ENCODE measurements at places on chromosomes 16 and 17. TPM values are rescaled to one million over a fixed set of nuclear protein-coding genes. Genes with fewer than 3 reads are reported as not detected.

ZNF469 gene
- under 0.01 TPM for polyA plus RNA-seq

ARHGAP44 gene
- 5.9 TPM for polyA plus RNA-seq

NPIPB9 gene
- 0.10 TPM for polyA plus RNA-seq

KRT12 gene
- 9.2 TPM for polyA plus RNA-seq

CD300LB gene
- polyA plus RNA-seq, result not detected

- H3K36me3 ChIP-seq, result no peaks in the 10 kb centered on the region
- H3K27me3 ChIP-seq, result no peaks in the 10 kb centered on the region
- no peak overlapping the region for H3K4me3 ChIP-seq
These were observed 531.9 kb downstream of the GRIN2A start for GRCh38 chr16:9650284-9650683.

GRCh38 chr16:2426941-2427361 is 2.3 kb upstream of the CCNF start:
- H3K27ac ChIP-seq, result no peak overlapping the region
- H3K4me3 ChIP-seq, result no peak overlapping the region
- no peaks in the 10 kb centered on the region for H3K27me3 ChIP-seq

DNA sequence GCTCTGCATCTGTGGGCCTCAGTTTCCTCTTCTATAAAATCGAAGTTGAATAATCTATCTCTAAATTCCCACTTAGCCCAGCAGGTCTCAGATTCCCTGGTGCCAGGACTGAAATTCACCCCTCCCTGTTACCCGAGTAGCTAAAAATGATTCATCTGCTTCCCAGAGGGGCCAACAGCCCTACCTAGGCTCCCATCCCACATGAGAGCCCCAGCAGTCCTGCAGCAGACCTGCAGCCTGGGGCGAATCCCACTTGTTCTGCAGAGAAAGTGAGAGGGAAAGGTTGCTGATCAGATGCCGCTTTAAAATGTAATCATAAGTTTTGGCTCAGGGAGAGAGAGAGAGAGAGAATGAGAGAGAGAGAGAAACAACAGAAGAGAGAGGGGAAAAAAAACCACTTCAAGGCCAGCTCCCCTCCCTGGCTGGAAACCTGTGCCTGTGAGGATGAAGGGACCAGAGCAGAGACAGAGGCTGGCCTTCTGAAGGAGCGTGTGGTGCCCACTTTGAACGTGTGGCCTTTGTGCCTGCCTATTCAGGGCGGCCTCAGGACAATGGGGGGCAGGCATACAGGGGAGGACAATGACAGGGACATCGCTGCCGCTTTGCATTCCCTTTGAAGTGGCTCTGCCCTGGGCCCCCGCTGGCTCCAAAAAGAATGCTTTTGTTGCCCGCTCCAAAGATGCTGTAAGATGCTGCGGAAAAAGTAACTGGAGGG is 85.2 kb upstream of the NKD1 start:
- DNase-seq, result no peak
- H3K27ac ChIP-seq, result no peak overlapping the region
- no peaks in the 10 kb centered on the region for H3K4me1 ChIP-seq
- H3K4me3 ChIP-seq, result no peak overlapping the region
- no peaks in the 10 kb centered on the region for H3K36me3 ChIP-seq

DNA sequence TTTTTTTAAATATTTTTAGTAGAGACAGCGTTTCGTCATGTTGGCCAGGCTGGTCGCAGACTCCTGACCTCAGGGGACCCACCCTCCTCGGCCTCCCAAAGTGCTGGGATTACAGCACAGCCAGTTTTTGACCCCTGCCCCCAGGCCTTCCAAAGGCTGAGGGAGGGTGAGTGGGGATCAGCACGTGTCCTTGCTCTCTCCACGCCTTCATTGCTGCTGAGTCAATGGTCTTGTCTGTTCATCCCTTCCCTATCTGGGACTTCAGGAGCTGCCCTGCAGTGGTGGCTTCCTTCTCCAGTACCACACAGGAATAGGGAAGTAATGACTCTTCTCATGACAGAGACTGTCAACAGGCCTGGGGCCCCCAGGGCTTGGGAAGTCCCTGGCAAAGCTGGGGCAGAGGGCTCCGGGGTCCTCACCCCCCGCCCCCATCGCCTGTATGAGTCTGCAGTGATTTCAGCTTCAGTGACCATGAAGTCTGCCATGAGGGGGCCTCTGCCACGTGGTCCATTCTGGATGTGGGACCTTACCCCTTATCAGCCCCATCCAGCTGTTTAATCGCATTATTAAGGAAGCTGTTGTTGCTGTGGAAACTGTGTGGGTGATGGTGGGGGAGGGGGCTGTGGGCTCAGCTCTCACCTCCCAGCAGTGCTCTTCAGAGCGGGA is 6.1 kb downstream of the ABCC3 start:
- H3K4me3 ChIP-seq, result no peak overlapping the region
- H3K36me3 ChIP-seq, result peaks cover 2% of the 10 kb centered on the region
- no peak overlapping the region for H3K27ac ChIP-seq
- peak; percentile 55 for DNase-seq

GRCh38 chr16:7316281-7316888 is 16.3 kb upstream of the RBFOX1 start:
- H3K36me3 ChIP-seq, result no peaks in the 10 kb centered on the region
- no peak for DNase-seq
- no peaks in the 10 kb centered on the region for H3K27me3 ChIP-seq
- H3K4me1 ChIP-seq, result no peaks in the 10 kb centered on the region
- H3K27ac ChIP-seq, result no peak overlapping the region
- no peak overlapping the region for H3K4me3 ChIP-seq

DNA sequence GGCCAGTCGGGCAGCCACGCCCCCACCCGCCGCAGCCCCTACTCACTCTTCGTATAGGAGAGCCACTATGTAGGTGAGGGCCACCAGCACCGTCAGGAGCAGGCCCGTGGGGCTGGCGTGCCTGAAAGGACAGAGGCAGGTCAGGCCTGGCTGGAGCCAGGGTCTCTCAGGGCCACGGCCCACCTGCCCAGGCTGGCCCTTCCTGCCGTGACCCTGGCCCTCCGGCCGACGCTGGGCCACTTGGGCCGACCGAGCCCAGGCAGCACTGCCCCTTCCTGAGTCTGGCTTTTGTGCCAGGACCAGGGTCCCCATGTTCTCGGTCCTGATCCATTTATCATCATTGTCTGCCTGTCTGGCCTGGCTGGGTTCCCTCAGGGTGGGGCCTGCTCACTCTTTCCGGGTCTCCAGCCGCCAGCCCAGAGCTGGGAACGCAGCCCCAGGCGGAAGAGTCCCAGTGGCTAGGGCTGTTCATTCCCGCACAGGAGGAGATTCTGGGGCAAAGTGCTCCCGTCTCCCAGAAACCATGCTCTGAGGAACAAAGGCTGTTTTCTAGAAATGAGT is 10.1 kb upstream of the RASD1 start:
- H3K36me3 ChIP-seq, result no peaks in the 10 kb centered on the region
- DNase-seq, result peak; percentile 26
- H3K4me3 ChIP-seq, result no peak overlapping the region
- no peak overlapping the region for H3K27ac ChIP-seq

GRCh38 chr17:28324781-28325180 is 5.8 kb downstream of the TMEM97 start:
- no peaks in the 10 kb centered on the region for H3K4me1 ChIP-seq
- H3K36me3 ChIP-seq, result peaks cover 5% of the 10 kb centered on the region
- H3K27me3 ChIP-seq, result no peaks in the 10 kb centered on the region

GRCh38 chr16:23353440-23353839 is 51.3 kb downstream of the SCNN1B start:
- no peak overlapping the region for H3K4me3 ChIP-seq
- H3K27ac ChIP-seq, result no peak overlapping the region
- no peaks in the 10 kb centered on the region for H3K4me1 ChIP-seq
- no peaks in the 10 kb centered on the region for H3K36me3 ChIP-seq
- no peak for DNase-seq
- H3K27me3 ChIP-seq, result no peaks in the 10 kb centered on the region

DNA sequence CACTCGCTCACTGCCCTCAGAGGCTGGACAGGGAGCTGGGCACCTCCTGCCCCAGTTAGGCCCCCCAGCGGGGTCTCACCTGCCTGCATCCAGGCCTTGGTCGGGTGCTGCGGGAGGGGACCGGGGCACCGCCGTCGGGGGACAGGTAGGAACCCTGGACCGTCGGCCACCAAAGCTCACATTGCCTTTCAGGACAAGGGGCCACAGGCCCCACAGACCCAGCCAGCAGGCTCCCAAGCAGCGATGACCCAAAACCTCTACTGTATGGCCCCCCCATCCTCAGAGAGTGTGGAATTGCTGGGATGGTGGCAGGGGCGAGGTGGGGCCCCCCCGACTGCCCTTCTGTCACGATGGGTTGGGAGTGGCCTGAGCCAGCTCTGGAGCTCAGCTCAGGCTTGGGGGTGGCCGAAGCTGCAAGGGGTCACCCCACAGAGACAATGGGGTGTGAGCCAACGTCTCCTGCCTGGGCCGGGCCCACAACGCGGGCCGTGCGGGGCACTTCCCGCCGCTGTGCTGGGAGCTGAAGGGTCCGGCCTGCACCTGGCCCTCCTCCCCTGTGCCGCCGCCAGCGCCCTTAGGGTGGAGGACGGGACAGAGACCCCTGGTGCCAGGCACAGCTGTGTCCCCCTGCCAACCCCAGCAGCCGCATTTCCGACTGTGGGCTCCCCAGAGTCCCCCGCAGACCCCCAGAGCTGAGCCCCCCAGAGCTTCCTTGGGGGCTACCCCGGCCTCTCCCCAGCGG is 498 bp downstream of the IGFALS start:
- peaks cover 45% of the 10 kb centered on the region for H3K36me3 ChIP-seq
- H3K4me1 ChIP-seq, result peaks cover 22% of the 10 kb centered on the region
- no peak overlapping the region for H3K4me3 ChIP-seq
- no peak for DNase-seq

- DNase-seq, result no peak
- no peak overlapping the region for H3K27ac ChIP-seq
- no peak overlapping the region for H3K4me3 ChIP-seq
- no peaks in the 10 kb centered on the region for H3K27me3 ChIP-seq
- H3K4me1 ChIP-seq, result no peaks in the 10 kb centered on the region
These were observed 11.3 kb downstream of the CORO7 start for GRCh38 chr16:4404967-4405696.

DNA sequence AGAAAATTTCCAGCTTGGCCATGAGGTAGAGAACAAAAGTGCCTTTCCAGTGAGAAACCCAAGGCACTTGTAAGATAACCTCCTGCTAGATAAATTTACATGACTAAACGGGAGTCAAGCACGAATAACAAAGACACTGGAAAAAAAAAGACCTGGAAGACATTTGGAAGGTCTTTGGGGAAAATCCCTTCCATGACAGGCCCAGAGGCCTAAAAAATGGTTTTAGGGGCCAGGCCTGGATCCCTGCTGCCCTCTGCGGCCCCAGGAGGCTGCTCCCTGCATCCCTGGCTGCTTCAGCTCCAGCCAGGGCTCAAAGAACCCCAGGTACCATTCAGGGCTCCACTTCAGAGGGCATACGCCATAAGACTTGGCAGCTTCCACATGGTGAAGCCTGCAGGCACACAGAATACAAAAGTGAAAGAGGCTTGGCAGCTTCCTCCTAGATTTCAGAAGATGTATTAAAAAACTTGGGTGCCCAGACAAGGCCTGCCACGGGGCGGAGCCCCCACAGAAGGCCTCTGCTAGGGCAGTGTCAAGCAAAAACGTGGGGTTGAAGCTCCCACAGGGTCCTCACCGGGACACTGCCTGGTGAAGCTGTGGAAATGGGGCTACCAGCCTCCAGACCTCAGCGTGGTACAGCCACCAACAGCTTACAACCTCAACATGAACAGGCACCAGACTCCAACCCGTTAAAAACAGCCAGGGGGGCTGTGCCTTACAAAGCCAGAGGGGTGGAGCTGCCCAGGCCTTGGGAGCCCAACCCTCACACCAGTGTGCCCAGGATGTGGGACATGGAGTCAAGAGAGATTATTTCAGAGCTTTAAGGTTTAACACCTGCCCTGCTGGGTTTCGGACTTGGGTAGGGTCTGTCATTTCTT is 77.1 kb downstream of the SDK2 start:
- no peak overlapping the region for H3K4me3 ChIP-seq
- H3K27ac ChIP-seq, result no peak overlapping the region
- DNase-seq, result no peak
- no peaks in the 10 kb centered on the region for H3K4me1 ChIP-seq
- H3K36me3 ChIP-seq, result no peaks in the 10 kb centered on the region
- H3K27me3 ChIP-seq, result no peaks in the 10 kb centered on the region

GRCh38 chr16:21167360-21167759 is 8.9 kb downstream of the LDAF1 start:
- no peaks in the 10 kb centered on the region for H3K4me1 ChIP-seq
- no peak overlapping the region for H3K27ac ChIP-seq
- H3K4me3 ChIP-seq, result no peak overlapping the region

- H3K4me3 ChIP-seq, result no peak overlapping the region
- H3K27ac ChIP-seq, result no peak overlapping the region
These were observed 1.3 kb upstream of the GJC1 start for GRCh38 chr17:44831371-44831770.

GRCh38 chr17:14337596-14338079 is 36.8 kb downstream of the HS3ST3B1 start:
- no peaks in the 10 kb centered on the region for H3K36me3 ChIP-seq
- no peak for DNase-seq
- H3K4me3 ChIP-seq, result no peak overlapping the region
- no peak overlapping the region for H3K27ac ChIP-seq
- H3K27me3 ChIP-seq, result no peaks in the 10 kb centered on the region
- no peaks in the 10 kb centered on the region for H3K4me1 ChIP-seq

DNA sequence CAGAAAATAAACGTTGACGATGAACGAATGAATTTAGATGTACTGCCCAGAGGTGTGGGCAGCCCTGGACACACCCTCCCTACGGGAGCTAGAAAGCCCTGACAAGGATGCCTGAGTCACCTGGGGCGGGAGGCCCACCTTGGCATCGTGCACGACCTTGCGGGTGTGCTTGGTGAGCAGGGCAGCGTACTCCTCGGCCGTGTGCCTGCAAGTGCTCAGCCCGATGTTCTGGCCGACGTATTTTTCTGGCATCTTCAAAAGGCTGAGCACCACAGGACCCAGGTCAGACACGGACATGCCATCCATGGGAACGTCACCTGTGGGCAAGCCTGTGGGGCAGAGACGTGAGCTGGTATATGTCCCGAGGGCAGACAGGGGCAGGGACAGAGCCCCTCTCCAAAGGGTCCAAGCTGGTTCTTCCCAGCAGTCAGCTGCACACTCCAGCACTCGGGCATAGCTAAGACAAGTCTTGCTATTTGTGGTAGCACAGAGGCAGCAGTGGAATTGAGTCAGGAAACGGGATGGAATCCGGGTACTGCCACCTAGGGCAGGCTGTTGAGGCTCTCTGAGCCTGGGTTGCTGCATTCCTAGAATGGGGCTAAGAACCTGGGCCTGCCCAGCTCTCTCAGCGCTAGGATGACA is 10.8 kb downstream of the NMRAL1 start:
- H3K27ac ChIP-seq, result no peak overlapping the region
- H3K4me1 ChIP-seq, result no peaks in the 10 kb centered on the region
- no peak overlapping the region for H3K4me3 ChIP-seq
- H3K36me3 ChIP-seq, result peaks cover 6% of the 10 kb centered on the region
- no peak for DNase-seq
- H3K27me3 ChIP-seq, result no peaks in the 10 kb centered on the region

Data from small intestine (tissue), 16 donors.